T-helper 1 cell (primary cell): ENCODE measurements at places on chromosomes 4 and X.
A peak's percentile ranks its signal among the peaks of the same experiment; 100 is the strongest.

DNA sequence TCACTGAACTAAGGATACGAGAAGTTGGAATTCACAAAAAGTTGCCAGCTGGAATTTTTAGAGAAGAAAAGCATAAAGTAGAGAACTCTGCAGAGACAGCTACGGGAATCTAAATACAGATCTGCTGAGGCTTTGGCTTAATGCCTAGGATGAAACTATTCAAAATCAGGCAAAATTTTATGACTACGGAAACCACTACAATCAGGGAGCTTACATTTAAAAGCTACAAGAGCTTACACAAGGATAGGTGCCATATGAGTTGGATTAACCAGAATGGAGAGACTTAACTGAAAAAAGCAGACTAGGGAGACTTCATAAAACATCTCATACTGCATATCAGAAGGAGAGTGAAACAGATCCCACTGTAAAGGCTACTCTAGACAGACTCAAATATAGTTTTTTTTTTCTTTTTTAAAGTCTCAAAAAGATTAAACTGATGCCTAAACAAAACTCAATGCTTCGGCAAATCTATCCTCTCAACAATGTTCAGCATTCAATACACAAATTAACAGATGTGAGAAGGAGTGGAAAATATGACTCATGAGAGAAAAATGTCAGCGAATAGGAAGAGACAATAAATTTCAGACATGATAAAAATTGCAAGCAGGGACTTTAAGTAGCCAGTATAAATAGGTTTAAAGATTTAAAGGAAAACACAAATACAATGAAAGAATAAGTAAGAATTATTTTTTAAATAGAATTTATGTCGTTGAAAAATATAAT lies 586.1 kb downstream of the FSTL5 start:
- DNase-seq = no peak

DNA sequence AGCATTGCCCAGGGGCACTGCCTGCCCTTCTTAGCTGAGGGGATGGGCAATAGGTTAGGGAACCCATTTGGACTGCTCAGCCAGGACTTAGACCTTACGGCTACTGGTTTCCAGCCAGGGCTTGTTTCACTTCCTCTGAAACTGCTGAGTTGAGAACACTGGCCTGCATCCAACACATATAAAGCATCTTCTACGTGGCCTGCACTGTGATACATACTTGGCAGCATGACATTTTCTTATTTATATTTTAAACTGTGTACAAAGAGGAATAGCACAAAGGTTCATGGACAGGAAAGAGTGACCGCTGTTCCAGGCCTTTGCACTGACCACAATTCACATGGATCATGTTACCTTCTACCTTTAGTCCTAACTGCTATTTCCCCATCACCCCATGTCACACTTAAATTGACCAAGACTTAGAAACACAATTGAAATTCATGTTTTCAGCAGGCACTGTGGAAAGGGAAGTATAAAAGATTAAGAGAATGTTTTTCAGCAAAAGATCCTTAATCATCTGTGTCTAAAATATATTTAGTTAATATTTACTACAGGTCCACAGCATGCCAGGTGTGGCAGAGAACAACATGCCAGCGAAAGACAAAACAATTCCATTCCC lies 43.7 kb downstream of the NLGN4X start:
- no peak for DNase-seq

DNA sequence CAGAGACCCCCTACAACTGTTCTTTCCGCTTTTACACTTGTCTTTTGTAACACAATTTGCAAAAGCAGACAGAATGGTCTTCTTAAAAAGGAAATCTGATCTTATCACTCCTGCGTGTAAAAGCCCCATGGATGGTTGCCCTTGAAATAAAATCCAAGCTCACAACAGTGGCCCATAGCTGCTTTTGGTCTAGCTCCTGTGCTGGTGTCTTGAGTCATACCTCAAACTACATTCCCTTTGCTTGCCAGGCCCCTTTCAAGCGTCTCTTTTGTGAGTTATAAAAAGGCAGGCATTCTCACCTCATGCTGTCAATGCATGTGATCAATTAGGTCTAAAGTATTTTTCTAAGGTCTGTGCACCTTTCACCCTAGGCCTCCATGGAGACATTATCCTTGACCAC lies 27.6 kb downstream of the HPGD start:
- no peak for DNase-seq

- no peak for DNase-seq
These were observed 216.9 kb upstream of the S100G start for GRCh38 chrX:16433021-16433420.

DNA sequence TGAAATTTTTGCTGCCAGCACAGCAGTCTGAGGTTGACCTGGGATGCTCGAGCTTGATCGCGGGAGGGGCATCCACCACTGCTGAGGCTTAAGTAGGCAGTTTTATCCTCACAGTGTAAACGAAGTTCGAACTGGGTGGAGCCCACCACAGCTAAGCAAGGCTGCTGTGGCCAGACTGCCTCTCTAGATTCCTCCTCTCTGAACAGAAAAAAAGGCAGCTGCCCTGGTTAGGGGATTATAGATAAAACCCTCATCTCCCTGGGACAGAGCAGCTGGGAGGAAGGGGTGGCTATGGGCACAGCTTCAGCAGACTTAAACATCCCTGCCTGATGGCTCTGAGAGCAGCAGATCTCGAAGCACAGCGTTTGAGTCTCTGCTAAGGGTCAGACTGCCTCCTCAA lies 314.6 kb downstream of the STPG2 start:
- DNase-seq = no peak

DNA sequence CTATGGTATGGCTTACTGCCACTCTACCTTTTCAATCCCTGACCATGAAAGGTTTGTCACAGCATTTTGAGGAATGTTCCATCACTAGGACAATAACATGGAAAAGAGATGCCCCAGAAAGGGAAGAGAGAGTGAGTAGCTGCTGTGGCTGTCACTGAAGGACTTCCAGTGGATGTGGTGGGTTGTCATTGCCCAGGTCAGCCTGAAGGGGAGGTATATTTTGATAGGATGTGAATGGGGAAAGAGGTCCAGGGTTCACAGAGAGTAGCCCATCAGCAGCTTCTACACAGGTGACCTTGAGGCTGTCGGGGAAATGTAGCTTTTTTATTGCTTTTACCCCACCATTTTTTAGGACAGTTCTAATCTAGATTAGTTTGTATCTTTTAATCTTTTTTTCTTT lies 30.8 kb downstream of the MTM1 start:
- no peak for DNase-seq

- DNase-seq = peak; percentile 90
These were observed 3.2 kb downstream of the FLNA start for GRCh38 chrX:154371017-154371788.

GRCh38 chr4:171588051-171588545 lies 225.1 kb upstream of the GALNTL6 start:
- no peak for DNase-seq

GRCh38 chr4:159283696-159284095 lies 180.8 kb downstream of the RAPGEF2 start:
- no peak for DNase-seq

GRCh38 chr4:78525559-78525958 lies 26.0 kb upstream of the ANXA3 start:
- no peak for DNase-seq

- no peak for DNase-seq
These were observed 5.8 kb downstream of the FAM114A1 start for GRCh38 chr4:38873290-38873944.
